RPMI7951 (cell line): ENCODE measurements at places on chromosomes 1 and 21.
A peak's percentile ranks its signal among the peaks of the same experiment; 100 is the strongest.

DNA sequence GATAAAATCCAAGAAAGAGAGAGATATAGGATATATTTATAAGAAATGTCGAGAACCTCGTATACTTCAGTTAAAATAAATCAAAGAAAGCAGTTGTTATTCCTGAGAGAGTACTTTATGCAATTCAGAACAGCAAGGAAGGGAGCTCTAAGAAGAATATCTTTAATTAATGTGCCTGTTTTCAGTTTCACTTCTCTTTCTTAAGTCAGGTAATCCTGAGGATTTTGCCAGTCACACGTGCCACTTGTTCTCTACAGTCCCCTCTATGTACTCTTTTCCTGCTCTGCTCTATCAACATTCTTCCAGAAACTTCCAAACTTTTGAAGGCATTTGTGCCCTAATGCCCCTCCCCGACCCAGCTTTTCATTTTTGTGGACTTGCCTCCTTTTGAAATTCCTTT, 211.9 kb downstream of the AKT3 start:
- no peak for DNase-seq

DNA sequence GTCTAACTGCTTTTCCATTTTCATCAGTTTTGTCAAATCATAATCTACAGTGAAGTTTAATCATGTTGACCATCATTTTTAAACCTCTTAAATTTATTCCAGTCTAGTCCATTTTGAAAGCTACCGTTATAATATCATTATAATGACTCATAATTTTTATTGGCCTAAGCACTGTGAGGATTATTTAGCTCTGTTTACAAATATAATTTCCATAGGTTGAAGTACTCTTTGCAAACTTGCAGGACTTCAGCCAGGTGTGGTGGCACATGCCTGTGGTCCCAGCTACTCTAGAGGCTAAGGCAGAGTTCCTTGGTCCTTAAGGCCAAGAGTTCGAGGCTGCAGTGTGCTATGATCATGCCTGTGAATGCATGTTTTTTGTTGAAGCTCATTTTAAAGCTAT, 54.3 kb downstream of the MAP3K21 start:
- no peak for DNase-seq

GRCh38 chr1:155304558-155305063, 3.4 kb upstream of the PKLR start:
- DNase-seq: no peak

DNA sequence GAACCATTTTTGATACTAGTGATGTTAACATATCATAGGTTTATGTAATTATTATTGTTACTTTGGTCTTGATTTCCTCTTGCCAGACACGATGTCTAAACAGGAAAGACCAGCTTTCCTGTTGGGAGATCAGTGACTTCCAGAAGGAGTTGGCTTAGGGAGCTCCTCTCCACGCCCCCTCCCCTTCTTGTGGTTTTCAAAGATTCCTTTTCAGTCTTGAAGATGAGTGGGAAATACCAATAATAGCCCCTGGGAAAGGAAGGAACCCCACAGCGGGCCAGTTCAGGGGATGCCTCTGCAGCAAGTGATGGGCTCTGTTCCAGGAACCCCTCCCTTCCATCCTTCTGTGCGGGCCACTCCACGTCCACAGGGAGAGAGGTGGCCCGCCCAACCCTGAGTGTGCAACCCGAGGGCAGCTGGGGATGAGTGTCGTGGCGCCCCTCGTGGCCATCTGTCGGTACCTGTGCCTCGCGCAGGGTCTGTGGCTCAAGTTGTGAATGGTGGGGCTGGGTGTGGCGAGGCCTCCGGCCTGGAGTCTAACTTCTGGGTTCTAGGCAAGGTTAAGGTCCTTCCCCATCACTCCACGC, 65.7 kb downstream of the TLR5 start:
- DNase-seq: no peak

- peak; percentile 9 for DNase-seq
Measured at GRCh38 chr1:152397474-152397873, 16.6 kb downstream of the CRNN start.

GRCh38 chr1:104440011-104440410, 690.3 kb downstream of the AMY1C start:
- no peak for DNase-seq

DNA sequence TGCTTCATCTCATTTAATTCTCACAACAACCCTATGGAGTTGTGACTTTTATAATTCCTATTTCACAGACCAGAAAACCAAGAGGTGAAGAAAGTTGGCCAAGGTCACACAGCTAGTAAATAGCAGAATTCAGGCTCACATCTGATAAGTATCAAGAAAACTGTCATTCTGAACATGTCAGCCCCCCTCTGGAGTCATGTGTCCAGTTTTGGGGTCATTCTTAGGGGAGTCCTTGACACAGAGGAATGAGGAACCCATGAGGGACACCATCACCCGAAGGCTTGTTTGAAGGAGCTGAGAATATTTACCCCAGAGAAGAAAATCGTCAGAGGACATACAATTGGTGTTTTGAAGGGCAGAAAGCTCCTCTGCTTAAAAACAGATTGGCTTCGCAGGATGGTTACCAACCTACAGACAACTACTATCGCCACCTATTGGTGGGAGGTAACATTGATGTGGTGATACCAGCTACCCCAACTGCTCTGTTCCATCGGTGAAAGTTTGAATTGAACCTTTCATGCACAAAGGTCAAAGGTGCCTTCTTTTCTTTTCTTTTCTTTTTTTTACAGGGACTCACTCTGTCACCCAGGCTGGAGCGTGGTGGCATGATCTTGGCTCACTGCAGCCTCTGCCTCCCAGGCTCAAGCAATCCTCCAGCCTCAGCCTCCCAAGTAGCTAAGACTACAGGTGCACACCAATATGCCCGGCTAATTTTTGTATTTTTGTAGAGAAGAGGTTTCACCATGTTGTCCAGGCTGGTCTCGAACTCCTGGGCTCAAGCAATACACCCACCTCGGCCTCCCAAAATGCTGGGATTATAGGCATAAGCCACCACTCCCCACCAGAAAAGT, 31.3 kb downstream of the NCMAP start:
- DNase-seq: peak; percentile 64

DNA sequence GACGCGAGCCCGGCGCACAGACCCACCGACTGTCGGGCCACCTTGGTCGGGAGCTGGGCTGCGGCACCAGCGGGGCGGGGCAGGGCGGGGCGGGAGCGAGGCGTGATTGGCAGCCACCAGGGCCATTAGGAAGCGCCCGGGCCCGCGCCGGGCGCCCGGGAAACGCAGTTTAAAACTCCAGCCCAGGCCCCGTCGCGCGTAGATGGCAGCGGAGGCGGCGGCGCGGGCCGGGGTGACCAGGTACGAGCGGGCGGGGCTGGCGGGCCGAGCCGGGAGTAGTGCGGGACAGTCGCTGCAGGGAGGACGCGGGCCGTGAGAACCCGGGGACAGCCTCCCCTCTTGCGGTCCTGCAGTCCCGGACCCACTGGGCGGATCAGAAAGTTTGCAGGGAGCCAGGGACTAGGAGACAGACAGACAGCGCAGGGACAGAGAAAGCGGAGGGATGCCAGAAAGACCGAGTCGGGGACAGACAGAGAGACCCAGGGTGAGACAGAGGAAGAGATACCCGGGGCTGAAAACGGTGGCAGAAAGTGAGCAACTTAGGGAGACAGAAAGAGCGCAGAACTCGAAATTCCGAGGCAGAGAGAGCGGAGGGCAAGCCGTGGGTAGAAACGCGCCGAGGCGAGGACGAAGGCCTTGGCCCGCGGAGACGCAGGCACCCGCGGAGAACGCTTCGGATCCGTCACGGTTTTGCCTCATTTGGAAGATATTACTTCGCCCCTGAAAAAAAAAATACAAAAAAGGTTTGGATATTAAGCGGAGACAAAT, at the start of gene DMBX1:
Gene DMBX1 (plus strand): TSS at position 199 of the 768 bp plus-strand sequence. CDS start 17,175 bp downstream, outside the sequence.
- DNase-seq: peak; percentile 14
